Neural progenitor cell (in vitro differentiated cells): ENCODE measurements at places on chromosomes 3 and 15.

DNA sequence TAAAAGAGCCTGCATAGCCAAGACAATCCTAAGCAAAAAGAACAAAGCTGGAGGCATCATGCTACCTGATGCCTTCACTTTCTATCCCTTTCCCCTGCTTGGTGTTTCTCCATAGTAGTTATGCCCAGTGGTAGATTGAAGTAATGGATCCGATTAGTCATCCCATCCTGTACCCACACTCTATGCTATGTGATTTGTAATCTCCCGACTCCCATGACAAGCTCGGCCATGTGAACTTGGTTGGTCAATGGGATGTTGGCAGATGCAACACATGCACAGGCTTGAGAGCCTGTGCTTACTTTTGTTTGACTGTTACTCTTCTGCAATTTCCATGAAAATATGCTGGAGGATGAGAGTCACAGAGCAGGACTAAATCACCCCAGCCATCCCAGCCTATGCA is 334.9 kb upstream of the DPH6 start:
- no peak for DNase-seq

GRCh38 chr3:130841357-130841756 is 52.5 kb upstream of the ATP2C1 start:
- DNase-seq, result no peak

GRCh38 chr15:70870051-70870450 is 16.1 kb upstream of the LARP6 start:
- no peak for DNase-seq

GRCh38 chr15:40714144-40714543 is 19.2 kb downstream of the RAD51 start:
- no peak for DNase-seq

- DNase-seq, result no peak
Measured at GRCh38 chr3:188605905-188606304, 451.9 kb downstream of the LPP start.

DNA sequence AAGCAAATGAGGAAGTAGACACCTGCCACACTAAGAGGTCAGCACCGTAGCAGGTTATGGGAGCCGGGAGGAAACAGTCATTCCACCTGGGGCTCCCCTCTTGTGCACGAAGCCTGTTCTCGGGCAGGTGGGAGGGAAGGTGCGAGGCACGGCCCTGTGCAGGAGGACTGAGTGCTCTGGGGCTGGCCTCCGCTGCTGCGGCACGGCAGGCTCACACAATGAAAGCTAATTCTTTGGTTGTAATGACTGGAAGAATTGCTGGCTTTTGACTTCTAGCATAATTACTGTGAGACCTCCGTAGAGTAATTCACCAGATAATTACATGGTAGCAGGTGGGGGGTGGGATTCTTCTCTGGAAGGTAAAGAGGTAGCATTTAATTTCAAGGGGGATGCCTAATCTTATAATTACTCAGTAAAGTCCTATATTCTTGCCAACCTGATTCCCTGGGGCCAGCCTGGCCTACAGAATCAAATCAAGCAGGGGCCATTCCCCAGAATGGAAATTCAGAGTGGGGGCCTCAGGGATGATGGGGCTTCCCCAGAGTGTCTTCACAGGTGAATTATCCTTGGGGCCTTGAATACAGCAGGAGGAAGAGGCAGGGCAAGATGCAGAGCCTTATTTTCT is 129.1 kb downstream of the TPRA1 start:
- DNase-seq, result peak; percentile 72

GRCh38 chr3:14274999-14275961 is 96.7 kb downstream of the LSM3 start:
- peak; percentile 70 for DNase-seq

- DNase-seq, result peak; percentile 27
Measured at GRCh38 chr3:146469150-146470017, at the start of gene PLSCR2. Gene PLSCR2 (minus strand): TSS chr3:146469561. CDS start chr3:146459904, 9,657 bp downstream.

DNA sequence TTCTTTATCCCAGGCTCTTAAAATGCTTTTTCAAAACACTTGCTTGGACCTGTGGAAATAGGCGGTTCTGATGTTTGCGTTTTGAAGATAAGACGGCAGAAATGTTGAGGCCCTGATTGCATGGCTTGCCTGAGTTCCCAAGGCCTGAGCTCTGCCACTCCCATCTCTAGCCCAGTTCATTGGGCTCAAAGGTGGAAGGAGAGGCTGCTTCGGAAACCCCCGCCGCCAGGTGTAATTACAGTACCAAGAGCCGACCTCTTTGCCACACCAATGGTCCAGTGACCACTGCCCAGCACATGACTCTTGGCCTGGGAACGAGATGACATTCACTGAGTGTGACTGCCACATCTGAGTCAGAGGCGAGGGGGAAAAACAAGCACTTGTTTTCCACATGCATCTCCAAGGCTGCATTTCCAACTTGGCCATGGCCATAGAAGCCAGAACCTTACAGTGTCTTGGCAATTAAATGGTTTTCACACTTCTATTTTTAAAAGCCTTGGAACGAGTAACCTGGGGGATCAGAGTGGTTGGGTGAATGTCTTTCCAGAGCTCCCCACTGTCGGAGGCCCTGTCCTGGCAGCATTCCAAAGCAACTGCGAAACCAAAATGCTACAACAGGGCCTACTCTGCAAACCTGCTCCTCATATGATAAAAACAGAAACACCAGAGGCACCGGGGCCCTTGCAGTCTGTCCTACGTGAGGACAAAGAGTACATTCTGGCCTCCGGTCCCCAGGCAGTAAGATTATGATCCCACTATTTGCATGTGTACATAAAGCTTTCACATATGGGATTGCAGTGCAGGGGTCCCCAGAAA is 63.8 kb upstream of the CGNL1 start:
- DNase-seq, result no peak

DNA sequence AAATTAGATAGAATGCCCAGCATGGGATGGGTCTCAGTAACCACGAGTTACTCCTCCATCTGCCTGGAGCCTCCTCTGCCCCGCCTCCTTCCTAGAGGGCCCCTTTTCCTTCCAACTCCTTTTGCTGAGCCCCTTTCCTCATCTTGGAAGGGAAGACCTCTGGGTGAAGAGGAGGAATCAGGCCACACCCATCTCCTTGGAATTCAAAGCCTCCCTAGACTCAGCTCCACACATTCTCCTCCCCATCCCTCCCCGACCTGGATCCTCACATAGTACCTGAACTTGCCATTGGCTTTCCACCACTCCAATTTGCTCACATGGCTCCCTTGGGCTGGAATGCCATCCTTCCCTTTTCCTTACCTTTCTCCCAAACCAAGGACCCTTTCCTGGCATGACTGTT is 128.8 kb downstream of the SMAD6 start:
- DNase-seq, result no peak

- no peak for DNase-seq
Measured at GRCh38 chr15:75069301-75069925, 46.0 kb downstream of the PPCDC start.

DNA sequence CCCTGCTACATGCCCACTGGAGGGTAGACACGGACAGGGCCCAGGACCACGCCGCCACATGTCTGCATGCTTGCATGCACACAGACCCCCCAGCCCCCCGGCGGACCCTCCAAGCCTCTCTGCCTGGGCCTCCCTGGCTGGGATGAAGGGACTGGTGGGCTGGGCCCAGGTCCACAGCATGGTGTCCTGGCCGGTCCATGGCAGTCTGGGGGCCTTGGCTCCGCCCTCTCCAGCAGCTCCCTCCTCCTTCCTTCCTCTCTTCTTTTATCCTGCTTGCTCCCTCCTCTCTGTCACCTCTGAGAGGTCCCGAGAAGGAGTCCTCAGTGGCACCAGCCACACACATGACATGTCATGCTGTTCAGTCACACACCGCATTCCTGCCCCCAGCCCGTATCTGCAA is 24.5 kb downstream of the DUSP7 start:
- DNase-seq, result no peak
